HTR-8/SVneo (cell line): ENCODE measurements at places on chromosomes 16 and 17.
A peak's percentile ranks its signal among the peaks of the same experiment; 100 is the strongest.

GRCh38 chr17:76174037-76174436, 33.0 kb upstream of the FOXJ1 start:
- DNase-seq, result no peak

GRCh38 chr16:75048530-75048929, 49.7 kb downstream of the ZNRF1 start:
- DNase-seq, result no peak

GRCh38 chr17:45729294-45729907, 54.7 kb upstream of the CRHR1 start:
- no peak for DNase-seq

DNA sequence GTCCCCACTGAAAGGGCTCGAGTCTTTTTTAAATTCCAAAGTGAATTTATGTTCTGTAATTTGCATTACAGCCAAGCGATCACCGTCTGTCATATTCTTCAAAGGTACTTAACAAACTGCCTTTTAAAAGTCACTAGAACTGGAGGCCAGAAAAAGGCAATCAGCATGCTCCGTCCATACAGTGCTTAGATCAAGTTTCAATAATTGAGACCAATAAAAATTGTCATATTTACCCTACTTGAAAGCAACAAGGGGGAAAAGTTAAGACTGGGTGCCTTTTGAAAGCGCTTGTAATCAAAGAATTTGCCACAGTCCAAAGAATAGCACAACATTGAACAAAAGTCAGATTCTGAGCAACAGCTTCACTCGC, 9.0 kb upstream of the ZFHX3 start:
- DNase-seq, result no peak

GRCh38 chr17:60510031-60510430, 16.0 kb downstream of the APPBP2 start:
- DNase-seq, result no peak

- peak; percentile 88 for DNase-seq
Measured at GRCh38 chr16:84672276-84673202, 24.2 kb downstream of the KLHL36 start.

- no peak for DNase-seq
Measured at GRCh38 chr16:69481901-69482341, 57.5 kb downstream of the CYB5B start.

GRCh38 chr16:87064731-87065445, 252.3 kb downstream of the C16orf95 start:
- no peak for DNase-seq

DNA sequence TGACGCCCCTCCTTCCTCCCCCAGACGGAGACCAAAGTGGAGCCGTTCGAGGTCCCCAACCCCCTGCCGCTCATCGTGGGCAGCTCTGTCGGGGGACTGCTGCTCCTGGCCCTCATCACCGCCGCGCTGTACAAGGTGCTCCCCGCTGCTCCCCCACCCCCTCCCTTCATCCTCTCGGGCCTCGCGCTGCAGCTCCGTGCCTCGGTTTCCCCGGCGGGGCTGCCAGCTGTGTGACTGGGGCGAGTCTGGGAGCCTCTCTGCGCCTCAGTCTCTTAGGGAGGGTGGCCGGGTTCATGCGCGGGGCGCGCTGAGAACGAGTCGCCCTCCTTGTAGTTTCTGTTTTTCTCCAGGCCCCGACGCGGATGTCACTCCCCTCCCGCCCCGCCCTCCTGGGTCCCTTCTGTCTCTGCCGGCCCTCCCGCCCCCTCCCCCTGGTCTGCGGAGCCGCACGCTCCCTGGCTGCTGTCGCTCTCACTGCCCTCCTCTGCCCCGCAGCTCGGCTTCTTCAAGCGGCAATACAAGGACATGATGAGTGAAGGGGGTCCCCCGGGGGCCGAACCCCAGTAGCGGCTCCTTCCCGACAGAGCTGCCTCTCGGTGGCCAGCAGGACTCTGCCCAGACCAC, 23.7 kb upstream of the ITGAX start:
- no peak for DNase-seq

- no peak for DNase-seq
Measured at GRCh38 chr17:73952480-73953205, 250.8 kb upstream of the RPL38 start.

DNA sequence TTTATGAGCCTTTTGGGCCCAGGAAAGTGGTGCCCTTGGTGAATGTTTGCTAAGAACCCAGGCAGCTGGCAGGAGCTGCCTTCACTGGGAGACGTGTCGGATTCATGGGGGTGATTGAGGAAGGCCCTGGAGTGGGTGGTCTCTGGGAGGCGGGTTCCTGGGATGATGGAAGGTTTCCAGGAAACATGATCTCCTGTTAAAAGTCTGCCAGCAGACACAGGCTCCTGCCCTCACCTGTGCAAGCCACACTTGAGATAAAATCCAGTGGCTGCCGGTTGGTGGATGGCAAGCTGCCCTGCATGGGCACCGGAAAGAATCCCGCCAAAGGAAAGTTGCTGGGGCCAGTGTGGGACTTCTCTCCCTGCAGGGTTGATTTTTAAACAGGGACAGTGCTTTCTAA, 189.0 kb upstream of the CIBAR2 start:
- DNase-seq, result no peak
